ENCODE measurements at places on chromosomes 4 and X. TPM values are rescaled to one million over a fixed set of nuclear protein-coding genes. Genes with fewer than 3 reads are reported as not detected.

Gene CXCL6
- 0.79 TPM for polyA plus RNA-seq

Gene SLC39A8
- 23.8 TPM for polyA plus RNA-seq

Gene GYPE
- polyA plus RNA-seq: 1.7 TPM

Gene RPGR
- 35.8 TPM for polyA plus RNA-seq

Gene GPC3
- polyA plus RNA-seq: 58.6 TPM

Gene LANCL3
- polyA plus RNA-seq: 0.02 TPM

Gene USP17L21
- polyA plus RNA-seq: not detected

Gene ZCCHC12
- not detected for polyA plus RNA-seq

Gene HTN1
- not detected for polyA plus RNA-seq

Gene TMEM156
- polyA plus RNA-seq: 0.28 TPM

Gene HSFX3
- polyA plus RNA-seq: not detected

Gene FAM133A
- not detected for polyA plus RNA-seq

Gene BTC
- polyA plus RNA-seq: 0.65 TPM

Gene ADRA2C
- polyA plus RNA-seq: 8.4 TPM

Gene MTTP
- polyA plus RNA-seq: 0.05 TPM

Gene TRIM60
- polyA plus RNA-seq: not detected

Gene PDGFC
- polyA plus RNA-seq: 6.5 TPM

Gene CTSO
- 6.7 TPM for polyA plus RNA-seq

Gene CENPVL2
- not detected for polyA plus RNA-seq

Gene TLR10
- polyA plus RNA-seq: 0.15 TPM

Gene MAGEE1
- polyA plus RNA-seq: 0.70 TPM

Gene MAMLD1
- 4.8 TPM for polyA plus RNA-seq

Gene RAB41
- not detected for polyA plus RNA-seq

Gene PDZD11
- polyA plus RNA-seq: 33.0 TPM

Gene TLR6
- polyA plus RNA-seq: 0.79 TPM

Gene CPEB2
- polyA plus RNA-seq: 2.4 TPM

Gene SYTL4
- polyA plus RNA-seq: 8.0 TPM

Gene PDE6B
- 1.2 TPM for polyA plus RNA-seq

Gene TFDP3
- polyA plus RNA-seq: not detected

Gene STAP1
- 1.3 TPM for polyA plus RNA-seq

Gene PITX2
- polyA plus RNA-seq: 0.12 TPM

Gene GPR50
- 0.04 TPM for polyA plus RNA-seq

Gene LGI2
- 1.9 TPM for polyA plus RNA-seq

Gene SPRY1
- 191 TPM for polyA plus RNA-seq

Gene RGN
- polyA plus RNA-seq: 10.0 TPM

Gene SUPT20HL1
- not detected for polyA plus RNA-seq

Gene HSFX4
- polyA plus RNA-seq: 0.12 TPM

Gene APBB2
- polyA plus RNA-seq: 36.6 TPM

Gene MAGED4B
- 5.5 TPM for polyA plus RNA-seq

Gene MAGEB1
- not detected for polyA plus RNA-seq

Gene NOX1
- not detected for polyA plus RNA-seq

Gene FAM241A
- polyA plus RNA-seq: 13.8 TPM

Gene SPP1
- 16.3 TPM for polyA plus RNA-seq

Gene BGN
- 37.1 TPM for polyA plus RNA-seq

Gene ADGRA3
- polyA plus RNA-seq: 6.6 TPM

Gene CSAG1
- not detected for polyA plus RNA-seq

Gene MBTPS2
- 7.2 TPM for polyA plus RNA-seq
